EH (cell line): ENCODE measurements at places on chromosomes 5 and 9.

GRCh38 chr5:127019928-127020327 lies 10.4 kb downstream of the MARCHF3 start:
- DNase-seq: no peak

- DNase-seq: no peak
Observed at GRCh38 chr9:25427898-25428297, 250.3 kb downstream of the TUSC1 start.

DNA sequence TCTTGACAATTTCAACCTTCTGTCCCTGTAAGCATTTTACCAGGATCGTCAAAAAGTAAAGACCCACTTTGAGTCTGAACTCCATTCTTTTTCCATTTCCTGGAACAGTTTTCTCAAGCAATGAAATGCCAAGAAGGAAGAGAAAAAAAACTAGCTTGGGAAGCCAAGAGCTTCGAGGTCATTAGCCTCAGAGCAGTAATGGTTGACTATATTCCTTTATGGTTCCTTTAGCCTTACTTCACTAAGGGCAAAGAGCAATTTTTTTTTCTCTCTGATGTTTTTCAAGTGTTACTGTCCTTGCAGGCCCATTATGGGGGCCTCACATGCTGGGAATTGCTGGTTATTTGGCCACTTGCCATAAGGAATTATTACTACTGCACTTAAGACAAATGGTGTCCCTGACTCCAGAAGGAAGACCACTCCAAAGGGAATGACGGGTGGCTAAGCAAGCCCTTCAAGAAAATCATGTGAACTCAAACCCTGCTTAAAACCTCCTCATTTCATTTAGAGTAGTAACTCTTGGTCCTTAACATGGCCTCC lies 37.1 kb downstream of the BNC2 start:
- DNase-seq: no peak

DNA sequence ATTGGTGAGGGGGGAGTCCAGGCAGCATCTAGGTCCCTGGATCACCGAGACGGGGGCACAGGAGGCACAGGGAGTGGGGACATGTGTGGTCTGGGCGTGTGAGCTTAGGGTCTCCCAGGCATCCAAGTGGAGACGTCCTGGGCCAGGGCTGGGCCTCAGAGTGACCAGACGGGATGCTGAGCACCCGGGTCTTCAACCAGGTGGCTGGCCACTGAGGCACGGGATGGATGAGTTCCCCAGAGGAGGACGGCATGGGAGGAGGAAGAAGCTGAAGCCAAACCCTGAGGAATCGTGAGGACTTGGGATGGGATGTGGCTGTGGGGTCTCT lies 88.0 kb downstream of the LMX1B start:
- no peak for DNase-seq

- no peak for DNase-seq
Observed at GRCh38 chr9:121638901-121639592, 12.4 kb upstream of the DAB2IP start.

DNA sequence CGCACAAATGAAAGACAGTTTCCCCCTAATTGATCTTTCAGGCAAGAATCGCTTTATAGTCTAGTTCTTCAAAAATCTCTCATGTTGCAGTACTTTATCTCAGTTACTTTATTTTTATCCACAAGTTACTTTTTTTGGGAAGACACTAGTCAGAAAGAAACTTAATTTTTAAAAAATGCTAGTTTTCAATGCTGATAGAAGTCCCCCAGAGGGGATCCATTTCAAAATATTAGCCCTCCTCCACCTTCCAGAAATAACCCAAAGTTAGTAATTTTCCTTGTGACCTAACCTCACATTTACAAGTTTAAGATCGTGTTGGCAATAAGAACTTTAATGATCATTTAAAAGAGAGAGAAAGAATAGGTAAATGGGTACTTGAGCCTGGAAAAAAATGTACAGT lies 11.0 kb downstream of the C1QTNF3 start:
- no peak for DNase-seq
